ENCODE measurements at places on chromosomes 13 and 19.

- DNase-seq, result no peak
Measured at GRCh38 chr13:83634601-83635000, 247.7 kb downstream of the SLITRK1 start.

- no peak for DNase-seq
Measured at GRCh38 chr13:78595495-78596398, 7.6 kb downstream of the POU4F1 start.

DNA sequence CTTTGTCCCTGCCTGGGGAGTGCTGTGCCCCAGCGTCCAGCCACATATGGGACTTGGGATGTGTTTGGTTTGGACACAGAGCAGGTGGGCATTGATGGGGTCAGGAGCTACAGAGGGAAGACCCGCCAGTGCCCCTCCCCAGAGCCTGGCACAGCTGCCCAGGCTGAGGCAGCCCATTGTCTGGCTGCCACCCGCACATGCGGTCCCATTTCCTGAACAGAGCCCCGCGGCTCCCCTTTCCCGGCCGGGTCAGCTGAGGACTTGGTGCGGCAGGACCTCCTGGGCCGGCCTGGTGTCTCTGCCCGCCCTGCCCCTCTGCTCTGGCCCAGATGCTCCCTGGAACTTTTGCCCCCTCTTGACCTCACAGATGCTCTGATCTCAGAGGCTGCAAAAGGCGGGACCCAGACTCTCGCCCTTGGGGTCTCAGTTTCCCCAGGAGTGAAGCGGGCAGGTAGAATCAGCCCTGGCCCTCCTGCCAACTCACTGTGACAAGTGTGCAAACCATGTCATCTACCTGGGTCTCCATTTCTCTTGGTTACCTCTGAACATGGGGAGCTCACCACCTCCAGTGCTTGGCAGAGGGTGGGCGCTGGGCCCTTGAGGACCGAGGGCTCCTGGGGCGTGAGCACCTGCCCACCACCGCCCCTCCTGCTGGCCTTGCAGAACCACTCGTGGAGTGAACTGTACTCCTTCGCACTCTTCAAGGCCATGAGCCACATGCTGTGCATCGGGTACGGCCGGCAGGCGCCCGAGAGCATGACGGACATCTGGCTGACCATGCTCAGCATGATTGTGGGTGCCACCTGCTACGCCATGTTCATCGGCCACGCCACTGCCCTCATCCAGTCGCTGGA is 17.8 kb downstream of the HCN2 start:
- no peak for DNase-seq

DNA sequence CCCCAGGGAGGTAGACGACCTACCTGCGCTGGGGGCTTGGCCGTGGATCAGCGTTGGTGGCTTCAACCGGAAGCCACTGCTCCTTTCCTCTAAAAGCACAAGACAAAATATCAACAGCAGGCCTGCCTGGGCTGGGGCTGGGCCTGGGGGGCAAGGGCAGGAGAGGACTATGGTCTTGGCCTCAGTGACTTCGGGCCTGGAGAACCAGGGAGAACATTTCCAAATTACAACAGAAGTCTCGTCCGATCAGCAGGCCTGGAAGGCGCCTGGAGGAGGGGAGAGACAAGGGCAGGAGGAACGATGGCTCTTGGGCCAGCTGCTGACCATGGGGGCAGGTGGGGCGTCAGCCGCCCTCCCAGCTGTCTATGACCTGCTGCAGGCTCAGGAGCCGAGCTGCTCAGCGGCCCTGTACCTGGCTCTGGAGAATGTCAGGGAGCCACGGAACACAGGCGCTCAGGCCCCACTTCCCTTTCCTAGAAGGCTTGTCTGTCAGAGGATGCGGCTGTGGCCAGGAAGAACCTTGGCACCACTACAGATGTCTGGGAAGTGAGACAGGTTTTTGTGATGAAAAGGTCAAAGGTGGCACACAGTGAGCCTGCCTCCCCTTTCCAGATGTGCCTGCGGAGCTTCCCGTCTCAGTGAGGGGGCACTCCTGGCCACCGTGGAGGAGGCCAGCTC is 19.5 kb downstream of the CAPS start:
- DNase-seq, result no peak

- DNase-seq, result no peak
Measured at GRCh38 chr19:16677055-16677454, 16.1 kb downstream of the TMEM38A start.

DNA sequence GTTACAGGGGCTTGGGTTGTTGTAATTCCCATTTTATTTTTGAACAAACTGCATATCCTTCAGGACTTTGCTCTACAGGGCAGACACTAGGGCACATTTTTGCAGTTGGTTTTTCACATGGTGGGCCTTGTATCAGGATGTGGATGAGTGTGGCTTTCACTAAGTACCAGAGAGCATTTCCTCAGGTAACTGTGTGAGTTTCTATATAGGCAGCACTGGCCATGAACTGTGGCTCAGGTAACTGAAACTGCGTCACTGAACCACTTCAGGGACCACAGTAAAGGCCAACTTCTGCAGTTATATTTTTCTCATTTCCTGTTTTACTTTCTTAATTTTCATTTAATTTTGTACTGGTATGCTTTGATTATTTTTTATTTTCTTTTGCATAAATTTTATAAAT is 166.5 kb downstream of the ZNF486 start:
- DNase-seq, result no peak

- DNase-seq, result no peak
Measured at GRCh38 chr13:46210362-46211083, 1.2 kb upstream of the LRRC63 start.

- DNase-seq, result no peak
Measured at GRCh38 chr19:48987323-48987722, 5.8 kb downstream of the GYS1 start.

GRCh38 chr19:21765151-21765550 is 2.2 kb downstream of the ZNF100 start:
- no peak for DNase-seq

GRCh38 chr13:45630791-45631190 is 15.3 kb upstream of the ERICH6B start:
- no peak for DNase-seq

GRCh38 chr19:4508698-4509097 is 9.6 kb downstream of the PLIN4 start:
- DNase-seq, result no peak

DNA sequence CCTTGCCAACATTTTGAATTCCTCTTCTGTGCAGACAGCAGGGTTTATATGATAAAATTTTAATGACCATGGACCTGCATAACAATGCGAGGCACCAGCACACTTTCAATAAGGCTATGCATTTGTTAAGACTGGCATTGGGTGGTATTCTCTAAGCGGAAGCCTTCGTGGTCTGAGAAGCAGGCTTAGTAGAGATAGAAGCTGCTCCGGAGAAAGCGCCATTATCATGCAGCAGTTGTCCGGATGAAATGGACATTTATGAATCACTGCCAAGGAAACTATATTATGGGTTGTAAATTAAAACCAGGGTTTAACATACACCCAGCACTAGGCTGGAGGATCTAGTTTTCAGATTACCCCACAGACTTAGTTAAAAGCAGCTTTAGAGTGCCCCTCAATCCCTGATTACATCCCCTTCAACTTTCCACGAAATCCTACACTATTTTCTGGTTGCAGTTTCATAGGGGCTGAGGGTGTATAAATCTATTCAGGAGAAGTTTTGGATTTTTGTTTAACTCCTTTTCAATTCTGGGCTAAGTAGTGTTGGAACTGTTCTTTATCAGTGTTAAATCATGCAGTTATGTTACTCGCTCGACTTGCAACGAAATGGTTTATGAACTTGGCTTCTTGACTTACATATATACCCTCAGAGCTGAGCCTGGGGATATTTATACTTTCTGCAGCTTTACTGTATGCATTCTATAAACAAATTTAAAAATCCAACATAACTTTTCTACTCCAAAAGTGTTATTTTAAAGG is 193.3 kb downstream of the PCDH9 start:
- no peak for DNase-seq

DNA sequence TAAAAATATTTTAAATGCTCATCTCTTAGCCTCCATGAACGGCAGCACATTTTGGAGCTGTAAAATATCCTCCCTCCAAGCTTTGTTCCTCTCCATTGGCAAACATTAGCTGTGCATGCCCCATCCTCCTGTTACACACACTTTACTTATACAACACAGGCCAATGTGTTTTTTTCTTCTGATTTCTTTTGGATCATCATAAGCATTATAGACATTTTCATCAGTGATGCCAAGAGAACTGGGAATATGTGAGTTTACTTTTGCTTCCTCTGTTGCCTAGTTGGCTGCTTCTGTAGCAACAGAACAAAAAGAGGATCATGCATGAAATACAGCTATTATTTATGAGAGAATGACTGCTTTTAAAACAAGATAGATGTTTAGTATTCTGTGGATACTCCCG is 142.6 kb downstream of the PCDH9 start:
- no peak for DNase-seq

- no peak for DNase-seq
Measured at GRCh38 chr13:78759704-78760103, 100.7 kb upstream of the OBI1 start.

- DNase-seq, result peak; percentile 74
Measured at GRCh38 chr13:113559901-113560644, 24.5 kb upstream of the TFDP1 start.

GRCh38 chr13:89862691-89863036 is 1484.8 kb upstream of the MIR17HG start:
- no peak for DNase-seq

GRCh38 chr13:89267734-89268133 is 1596.6 kb downstream of the SLITRK5 start:
- no peak for DNase-seq

DNA sequence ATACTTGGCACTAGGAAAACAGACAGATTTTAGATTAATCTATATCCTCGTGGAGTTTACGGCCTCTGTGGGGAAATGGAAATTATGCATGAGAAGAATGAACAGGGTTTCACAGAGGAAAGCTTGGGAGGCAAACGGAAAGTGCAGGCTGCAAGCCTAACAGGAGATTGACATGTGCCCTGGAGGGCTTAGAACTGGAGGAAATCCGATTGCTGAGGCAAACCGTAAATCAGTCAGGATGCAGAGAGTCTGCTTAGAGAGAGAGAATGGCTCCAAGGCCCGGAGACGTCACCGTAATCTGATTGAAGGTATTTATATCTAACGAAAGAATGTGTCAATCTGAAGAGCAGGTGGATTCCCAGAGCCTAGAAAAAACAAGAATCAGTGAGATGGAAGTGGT is 143.2 kb downstream of the KATNAL1 start:
- no peak for DNase-seq

DNA sequence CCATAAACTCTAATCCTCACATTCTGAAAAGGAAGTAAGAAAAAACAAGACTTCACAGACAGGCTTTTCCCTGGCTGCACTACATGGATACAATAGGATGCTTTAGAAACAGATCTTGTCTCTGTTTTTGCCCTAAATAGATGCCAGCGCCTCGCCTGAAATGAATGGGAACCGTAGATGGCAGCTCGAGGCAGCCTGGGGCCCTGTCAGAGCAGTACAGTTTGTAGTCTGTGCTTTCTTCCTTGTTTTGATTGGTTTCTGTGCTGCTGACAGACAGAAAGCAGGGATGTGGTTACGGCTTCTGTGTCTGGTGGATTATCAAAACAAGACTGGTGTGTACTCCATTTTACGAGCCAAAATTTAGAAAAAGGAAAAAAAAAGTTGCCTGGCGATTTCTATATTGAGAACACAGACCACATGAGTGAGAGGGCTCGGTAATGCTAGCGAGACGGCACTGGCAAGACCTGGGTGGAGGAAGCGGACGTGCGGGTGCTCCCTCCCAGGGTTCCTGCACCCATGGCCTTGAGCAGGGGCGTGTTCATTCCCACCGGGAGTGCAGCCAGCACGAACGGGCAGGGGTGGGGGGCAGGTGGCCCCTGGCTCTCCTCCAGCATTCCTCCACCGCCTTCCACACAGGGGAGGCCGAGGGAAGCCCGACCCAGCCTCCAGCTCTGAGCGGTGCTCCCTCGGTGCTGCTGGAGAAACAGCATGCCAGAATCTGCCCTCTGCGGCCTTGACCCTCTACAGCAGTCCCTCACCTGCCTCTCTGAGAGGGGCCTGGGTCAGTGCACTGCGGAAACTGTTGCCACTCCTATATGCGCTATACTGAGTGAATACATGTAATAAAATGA is 37.6 kb upstream of the C1QTNF9 start:
- peak; percentile 90 for DNase-seq

GRCh38 chr13:61109741-61110140 is 305.9 kb downstream of the PCDH20 start:
- no peak for DNase-seq

GRCh38 chr19:11480715-11481533 is at the start of gene ELAVL3:
ELAVL3 (minus strand) TSS chr19:11481046; CDS start chr19:11480608, 438 bp downstream.
- no peak for DNase-seq

GRCh38 chr19:55554302-55554701 is 9.0 kb upstream of the SBK3 start:
- no peak for DNase-seq

- no peak for DNase-seq
Measured at GRCh38 chr13:41032691-41033376, 13.7 kb upstream of the ELF1 start.

DNA sequence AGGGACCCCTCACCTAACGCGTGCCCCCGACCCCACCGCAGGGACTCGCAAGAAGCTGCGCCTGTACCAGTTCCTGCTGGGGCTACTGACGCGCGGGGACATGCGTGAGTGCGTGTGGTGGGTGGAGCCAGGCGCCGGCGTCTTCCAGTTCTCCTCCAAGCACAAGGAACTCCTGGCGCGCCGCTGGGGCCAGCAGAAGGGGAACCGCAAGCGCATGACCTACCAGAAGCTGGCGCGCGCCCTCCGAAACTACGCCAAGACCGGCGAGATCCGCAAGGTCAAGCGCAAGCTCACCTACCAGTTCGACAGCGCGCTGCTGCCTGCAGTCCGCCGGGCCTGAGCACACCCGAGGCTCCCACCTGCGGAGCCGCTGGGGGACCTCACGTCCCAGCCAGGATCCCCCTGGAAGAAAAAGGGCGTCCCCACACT is 4.7 kb upstream of the MYBPC2 start:
- peak; percentile 91 for DNase-seq

GRCh38 chr19:6234527-6234926 is 45.2 kb downstream of the MLLT1 start:
- no peak for DNase-seq

DNA sequence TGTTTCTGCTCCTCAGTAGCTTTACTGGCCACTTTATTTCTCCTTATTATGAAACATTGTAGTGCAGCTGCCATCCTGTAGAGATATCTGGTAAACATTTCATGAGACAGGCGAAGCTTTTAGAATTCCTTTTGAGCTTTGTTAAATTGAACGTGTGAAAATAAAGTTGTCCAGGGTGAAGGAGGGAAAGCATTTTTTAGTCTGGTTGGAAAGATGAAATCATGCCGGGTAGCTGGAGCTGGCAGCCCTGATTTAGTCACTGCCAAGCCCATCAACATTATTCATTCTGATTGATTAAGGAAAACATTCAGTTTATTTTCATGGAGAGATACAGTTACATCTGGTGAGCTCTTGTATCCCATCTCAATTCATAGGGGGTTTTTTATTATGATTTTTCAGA is 326.2 kb upstream of the GPC6 start:
- DNase-seq, result no peak
